ENCODE measurements at places on chromosomes 1 and 21.

GRCh38 chr1:201748335-201748734 lies 80.6 kb upstream of the IPO9 start:
- no peak for DNase-seq

- DNase-seq, result no peak
Measured at GRCh38 chr1:34532113-34532512, 222.7 kb upstream of the GJB5 start.

DNA sequence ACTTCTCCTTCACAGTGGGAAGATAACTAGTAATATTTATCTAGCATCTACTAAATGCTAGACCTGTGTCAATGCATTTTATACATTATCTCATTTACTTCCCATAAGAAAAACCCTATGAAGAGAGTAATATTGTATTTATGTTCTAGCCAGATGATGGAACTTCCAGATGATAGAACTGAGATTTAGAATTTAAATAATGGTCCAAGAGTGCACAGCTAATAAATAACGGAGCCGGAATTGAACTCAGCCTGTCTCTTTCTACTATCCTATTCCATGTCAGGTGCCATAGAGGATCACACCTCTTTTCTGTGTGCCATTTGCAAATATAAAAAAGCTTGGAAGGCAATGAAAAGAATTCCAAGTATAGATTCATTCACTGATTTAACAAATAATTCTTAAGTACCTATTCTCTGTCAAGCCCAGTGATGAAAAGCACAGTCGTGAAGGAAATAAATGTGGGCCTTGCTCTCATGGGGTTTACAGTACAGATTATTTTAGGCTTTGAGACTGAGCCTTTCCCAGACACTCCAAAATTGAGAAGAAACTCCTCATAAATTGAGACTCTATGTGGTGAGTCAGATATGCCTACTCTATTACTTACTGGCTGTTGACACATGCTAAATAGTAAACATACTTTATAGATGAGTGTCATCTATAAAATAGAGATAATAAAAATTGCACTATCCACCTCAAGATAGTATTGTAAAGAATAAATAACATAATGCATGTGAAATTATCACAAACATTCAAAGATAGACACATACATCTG lies 378.0 kb upstream of the PRMT6 start:
- no peak for DNase-seq

- no peak for DNase-seq
Measured at GRCh38 chr21:14088391-14088790, 122.4 kb downstream of the LIPI start.

DNA sequence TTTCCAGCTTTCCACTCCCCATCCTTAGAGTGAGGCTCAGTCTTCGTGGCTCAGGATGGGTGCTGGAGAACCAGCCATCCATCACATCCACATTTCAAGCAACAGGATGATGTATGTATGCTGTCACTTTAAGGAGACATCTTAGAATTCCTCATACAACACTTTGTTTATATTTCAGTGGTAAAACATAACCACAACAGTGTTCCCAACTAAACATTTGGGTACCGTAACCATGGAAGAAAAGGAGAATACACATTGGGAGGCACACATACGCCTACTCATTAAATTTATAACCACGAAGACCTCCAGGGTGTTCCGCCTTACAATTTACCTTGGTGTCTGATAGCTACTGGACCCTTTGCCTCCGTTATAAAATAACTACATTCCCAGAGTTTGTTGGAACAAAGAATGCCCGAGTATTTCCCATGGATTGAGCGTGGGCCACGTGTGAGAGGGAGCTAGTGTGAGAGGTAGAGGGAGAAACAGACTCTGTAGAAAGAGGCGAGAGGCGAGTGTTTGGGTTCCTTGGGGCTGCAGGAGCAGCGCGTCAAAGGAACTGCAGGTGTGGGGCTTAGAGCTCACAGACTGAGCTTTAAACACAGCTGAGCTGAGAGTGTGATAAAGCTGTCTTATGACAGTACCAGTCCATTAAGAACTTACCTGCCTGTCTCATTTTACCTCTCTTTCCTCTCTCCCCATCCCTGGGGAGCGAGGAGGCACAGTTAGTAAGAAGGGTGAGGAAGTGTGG lies 111.5 kb upstream of the USP24 start:
- no peak for DNase-seq

GRCh38 chr1:171798765-171799164 lies 17.3 kb downstream of the METTL13 start:
- DNase-seq, result no peak

- no peak for DNase-seq
Measured at GRCh38 chr1:72649991-72650390, 367.7 kb upstream of the NEGR1 start.

DNA sequence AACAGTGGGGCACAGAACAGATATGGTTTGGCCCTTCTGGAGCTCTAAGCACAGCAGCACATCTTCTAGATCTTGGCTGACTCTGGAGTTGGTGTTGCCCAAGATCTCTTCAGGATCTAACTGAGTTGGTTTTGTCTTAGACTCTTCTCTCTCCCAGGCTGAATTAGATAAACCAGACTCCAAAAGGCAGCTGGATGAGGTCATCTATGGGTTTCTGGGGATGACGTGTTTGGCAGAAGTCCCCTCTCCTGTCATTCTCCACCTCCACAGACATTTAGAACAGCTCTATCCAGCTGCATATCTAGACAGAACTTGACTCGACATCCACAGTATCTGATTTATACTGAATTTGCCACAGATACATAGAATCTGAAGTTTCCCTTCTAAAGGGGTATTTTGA lies 75.3 kb downstream of the ST6GALNAC5 start:
- DNase-seq, result no peak

DNA sequence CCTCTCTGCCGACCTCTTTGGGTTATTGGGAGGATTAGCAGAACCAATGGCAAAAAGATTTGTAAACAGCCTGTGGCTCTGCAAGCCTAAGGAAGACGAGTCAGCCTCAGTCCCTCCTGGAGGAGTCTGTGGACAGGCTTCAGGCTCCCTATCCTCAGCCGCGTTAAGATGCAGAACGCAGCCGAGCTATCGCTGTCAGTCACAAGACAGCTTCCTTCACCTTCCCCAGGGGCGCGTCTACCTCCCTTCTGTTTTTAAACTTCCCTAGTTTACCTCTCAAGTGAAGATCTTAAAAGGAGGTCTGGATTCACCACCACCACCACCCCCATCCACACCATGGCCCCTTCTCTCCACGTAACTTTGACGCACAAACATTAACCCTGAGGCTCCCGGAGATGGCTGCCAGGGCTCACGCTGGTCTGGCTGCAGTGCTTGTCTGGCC lies 738 bp downstream of the CAMK1G start:
- no peak for DNase-seq

DNA sequence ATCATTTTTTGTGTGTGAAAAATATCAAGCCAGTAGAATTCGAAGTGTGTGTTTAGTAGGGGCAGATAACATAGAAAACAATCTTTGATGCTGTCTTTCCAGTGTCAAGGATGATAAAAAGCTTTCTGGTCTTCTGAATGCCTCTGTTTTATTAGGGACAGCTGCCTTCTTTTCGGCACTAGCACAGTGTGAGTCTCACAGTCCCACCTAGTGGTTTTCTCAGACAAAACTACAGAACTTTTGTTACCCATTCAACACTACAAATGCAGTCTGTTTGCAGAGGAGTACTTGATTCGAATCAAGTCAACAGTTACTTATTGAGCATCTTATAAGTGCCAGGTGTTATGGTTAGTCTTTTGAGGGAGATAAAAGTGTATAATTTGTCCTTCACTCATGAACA lies 30.6 kb upstream of the MCOLN3 start:
- DNase-seq, result no peak
